Calu3 (cell line): ENCODE measurements at places on chromosomes 13 and 19. TPM values are rescaled to one million over a fixed set of nuclear protein-coding genes. Genes with fewer than 3 reads are reported as not detected.
A peak's percentile ranks its signal among the peaks of the same experiment; 100 is the strongest.

DNA sequence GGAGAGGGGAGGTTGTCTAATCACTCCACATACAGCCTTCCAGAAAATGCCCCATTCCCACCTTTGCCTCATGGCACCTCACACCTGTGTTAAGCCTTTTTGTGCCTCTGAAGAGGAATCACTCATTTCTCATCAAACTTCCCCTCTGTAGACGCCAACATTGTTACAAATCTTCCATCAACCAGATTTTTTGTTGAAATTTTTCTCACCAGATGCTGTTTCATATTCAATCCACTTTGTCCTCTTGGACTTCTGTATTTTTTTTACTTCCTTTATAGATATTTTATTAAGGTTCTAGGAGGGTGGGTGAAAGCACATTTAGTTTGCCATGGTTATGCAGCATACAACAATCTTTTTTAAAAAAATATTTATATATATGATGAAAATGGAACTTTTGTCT is 74.0 kb downstream of the RUBCNL start:
- H3K36me3 ChIP-seq, result no peaks in the 10 kb centered on the region
- DNase-seq, result no peak
- peaks cover 21% of the 10 kb centered on the region for H3K27me3 ChIP-seq
- H3K4me3 ChIP-seq, result no peak overlapping the region
- H3K4me1 ChIP-seq, result no peaks in the 10 kb centered on the region
- no peak overlapping the region for H3K27ac ChIP-seq

- H3K27ac ChIP-seq, result no peak overlapping the region
- no peaks in the 10 kb centered on the region for H3K36me3 ChIP-seq
- H3K27me3 ChIP-seq, result peaks cover 13% of the 10 kb centered on the region
- H3K4me3 ChIP-seq, result no peak overlapping the region
- no peaks in the 10 kb centered on the region for H3K4me1 ChIP-seq
These were observed 34.6 kb downstream of the ADPRHL1 start for GRCh38 chr13:113418722-113419049.

DNA sequence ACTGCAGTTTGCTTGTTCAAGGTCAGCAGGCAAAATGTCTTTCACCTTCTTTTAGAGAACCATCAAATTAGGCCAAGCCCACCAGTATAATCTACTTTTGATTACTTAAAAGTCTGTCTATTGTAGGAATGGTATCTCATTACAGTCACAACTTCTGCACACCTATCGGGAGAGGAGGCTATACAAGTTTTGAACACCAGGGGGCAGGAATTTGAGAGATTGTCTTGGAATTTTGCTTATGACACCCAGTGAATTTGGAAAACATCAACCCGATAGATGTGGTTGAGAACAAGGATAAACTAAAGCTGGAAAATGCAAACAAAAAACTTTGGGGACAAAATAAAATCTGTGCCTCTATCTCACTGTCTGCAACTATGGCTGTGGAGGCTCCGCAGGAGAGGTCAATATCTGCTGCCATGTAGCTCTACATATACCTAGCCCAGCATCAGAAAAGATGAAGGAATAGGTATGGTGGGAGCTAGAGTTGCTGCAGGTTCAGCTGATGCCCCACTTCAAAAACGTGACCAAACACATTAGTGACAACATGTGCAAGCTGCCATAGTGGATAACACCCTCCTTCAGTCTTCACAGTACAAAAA is 1299.2 kb upstream of the SPRY2 start:
- no peak overlapping the region for H3K4me3 ChIP-seq
- no peaks in the 10 kb centered on the region for H3K4me1 ChIP-seq

DNA sequence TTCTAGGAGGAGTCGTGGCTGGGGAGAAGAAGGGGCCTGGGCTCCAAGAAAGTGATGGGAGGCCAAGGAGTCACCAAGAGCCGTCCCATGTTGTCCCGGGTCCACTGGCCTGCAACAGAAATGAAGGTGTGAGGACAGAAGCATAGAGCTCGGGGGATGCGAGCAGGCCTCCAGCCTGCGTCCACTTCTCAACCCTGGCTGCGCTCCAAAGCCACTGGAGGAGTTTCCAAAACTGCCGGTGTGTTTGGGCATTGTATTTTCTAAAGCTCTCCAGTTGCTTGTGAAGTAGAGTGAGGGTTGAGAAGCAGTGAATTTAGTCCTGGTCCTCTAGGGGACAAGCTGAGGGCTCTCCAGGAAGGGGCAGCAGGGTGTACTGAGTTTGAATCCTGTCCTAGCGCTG is 13.0 kb downstream of the FFAR2 start:
- no peak for DNase-seq
- no peaks in the 10 kb centered on the region for H3K36me3 ChIP-seq
- H3K4me1 ChIP-seq, result peaks cover 39% of the 10 kb centered on the region
- no peak overlapping the region for H3K4me3 ChIP-seq

DNA sequence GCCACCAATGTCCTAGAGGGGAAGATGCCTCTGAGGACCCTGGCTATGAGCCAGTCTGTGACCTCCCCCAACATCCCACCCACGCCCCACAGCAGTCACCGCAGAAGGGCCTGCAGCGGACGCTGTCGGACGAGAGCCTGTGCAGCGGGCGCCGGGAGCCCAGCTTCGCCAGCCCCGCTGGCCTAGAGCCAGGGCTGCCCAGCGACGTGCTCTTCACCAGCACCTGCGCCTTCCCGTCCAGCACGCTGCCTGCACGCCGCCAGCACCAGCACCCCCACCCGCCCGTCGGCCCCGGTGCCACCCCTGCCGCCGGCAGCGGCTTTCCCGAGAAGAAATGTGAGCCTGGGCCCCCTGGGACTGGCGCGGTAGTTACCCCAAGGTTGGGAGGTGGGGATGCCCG is 30.6 kb downstream of the DPF1 start:
- H3K27ac ChIP-seq, result no peak overlapping the region
- no peak overlapping the region for H3K4me3 ChIP-seq
- no peaks in the 10 kb centered on the region for H3K27me3 ChIP-seq
- peaks cover 45% of the 10 kb centered on the region for H3K36me3 ChIP-seq

DNA sequence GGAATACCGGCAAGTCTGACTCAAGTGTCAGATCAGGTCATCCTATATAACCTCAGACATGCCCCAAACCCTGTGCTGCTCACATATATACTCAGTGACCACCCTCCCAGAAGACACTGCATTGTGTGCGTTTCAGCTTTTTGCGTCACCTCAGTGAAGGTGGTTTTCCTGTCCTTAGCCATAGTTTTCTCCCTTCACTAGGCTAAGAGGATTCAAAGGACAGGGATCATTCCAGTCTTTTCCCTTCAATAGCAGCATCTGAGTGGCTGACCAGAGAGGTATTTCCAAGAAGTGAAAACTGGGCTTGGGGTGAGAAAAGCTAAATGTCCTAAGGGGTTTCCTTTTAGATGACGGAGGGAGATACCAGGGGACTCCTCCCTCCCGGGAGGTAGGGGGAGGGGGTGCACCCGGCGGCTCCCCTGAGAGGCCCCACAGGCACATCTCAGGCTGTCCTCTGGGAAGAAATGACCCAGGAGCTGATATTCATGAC is 12.7 kb upstream of the OR10H1 start:
- H3K36me3 ChIP-seq, result no peaks in the 10 kb centered on the region
- DNase-seq, result peak; percentile 58
- H3K4me1 ChIP-seq, result peaks cover 6% of the 10 kb centered on the region
- H3K27ac ChIP-seq, result no peak overlapping the region
- H3K27me3 ChIP-seq, result no peaks in the 10 kb centered on the region
- H3K4me3 ChIP-seq, result no peak overlapping the region

- H3K27me3 ChIP-seq, result no peaks in the 10 kb centered on the region
- no peaks in the 10 kb centered on the region for H3K36me3 ChIP-seq
- no peak overlapping the region for H3K4me3 ChIP-seq
- H3K4me1 ChIP-seq, result no peaks in the 10 kb centered on the region
- H3K27ac ChIP-seq, result no peak overlapping the region
These were observed 54.3 kb downstream of the MICU2 start for GRCh38 chr13:21549633-21550032.

DNA sequence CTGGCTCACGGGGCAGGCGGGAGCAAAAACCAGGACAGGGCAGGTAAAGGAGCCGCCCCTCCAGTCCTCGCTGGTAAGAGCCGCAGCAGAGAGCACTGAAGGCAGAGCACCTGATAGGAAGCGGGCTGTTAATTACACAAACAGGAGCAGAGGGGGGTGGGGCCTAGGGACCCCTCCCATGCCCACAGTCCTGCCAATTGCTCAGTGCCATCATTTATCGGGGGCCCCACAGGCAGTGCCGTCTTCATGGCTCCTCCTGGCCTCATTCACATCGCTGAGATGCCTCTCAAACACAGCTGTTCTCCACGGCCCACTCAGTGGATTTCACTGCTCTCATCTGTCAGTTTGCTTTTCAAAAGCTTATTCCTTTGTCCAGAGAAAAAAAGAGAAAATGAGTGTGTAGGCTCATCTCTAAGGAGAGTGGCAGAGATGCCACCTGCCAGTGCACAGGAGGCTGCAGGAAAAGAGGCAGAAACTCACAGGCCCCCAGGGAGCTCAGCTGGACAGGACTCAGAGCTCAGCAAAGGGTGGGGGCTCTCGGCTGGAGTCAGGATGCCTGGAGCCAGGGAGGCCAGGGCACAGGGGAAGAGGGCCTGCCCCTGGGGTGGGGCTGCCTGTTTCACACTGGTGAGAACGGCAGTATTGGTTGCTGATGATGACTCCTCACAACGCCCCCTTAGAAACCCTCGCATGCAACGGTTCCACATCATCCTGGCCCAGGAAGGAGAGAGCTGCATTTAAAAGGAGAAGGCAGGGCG is 174.6 kb downstream of the COL4A1 start:
- H3K27ac ChIP-seq, result no peak overlapping the region
- H3K4me3 ChIP-seq, result no peak overlapping the region
- no peaks in the 10 kb centered on the region for H3K27me3 ChIP-seq
- H3K36me3 ChIP-seq, result no peaks in the 10 kb centered on the region
- no peak for DNase-seq

DNA sequence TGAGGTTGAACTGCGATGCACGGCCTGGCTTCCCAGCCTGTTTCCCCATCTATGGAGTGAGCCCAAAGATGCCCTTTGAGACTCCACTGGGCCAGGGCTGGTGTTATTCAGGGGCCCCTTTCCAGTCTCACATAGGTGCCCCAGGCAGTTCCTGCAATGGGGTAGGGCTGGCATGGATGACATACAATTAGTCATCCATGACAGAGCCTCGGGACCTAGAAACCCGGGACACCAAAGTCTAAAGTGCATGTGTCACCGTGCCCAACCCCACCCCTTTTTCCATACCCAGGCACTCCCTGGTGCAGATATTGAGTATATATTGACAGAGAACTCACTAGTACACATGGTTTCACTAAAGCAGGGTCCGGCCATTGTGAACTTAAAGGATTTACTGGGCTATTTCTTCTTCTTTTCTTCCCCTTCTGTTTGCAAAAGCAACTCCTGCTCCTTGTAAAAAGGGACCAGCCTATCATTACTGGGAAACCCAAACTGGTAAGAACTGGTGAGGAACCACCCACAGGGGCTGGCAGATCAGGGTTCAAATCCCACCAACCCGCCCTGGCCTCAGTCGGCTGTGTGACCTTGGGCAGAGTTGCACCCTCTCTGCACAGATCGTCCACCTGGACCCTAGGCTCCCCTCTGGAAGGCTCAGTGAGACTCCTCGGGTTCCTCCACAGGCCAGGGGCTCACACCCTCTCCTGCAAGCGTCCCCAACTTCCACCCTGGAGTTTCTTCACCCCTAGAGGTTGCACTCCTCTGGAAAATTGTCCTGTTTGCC is 2.7 kb downstream of the B3GNT3 start:
- peaks cover 55% of the 10 kb centered on the region for H3K36me3 ChIP-seq
- H3K4me1 ChIP-seq, result peaks cover 8% of the 10 kb centered on the region
- peak; percentile 85 for DNase-seq

- peaks cover 49% of the 10 kb centered on the region for H3K27me3 ChIP-seq
- peaks cover 9% of the 10 kb centered on the region for H3K4me1 ChIP-seq
- H3K36me3 ChIP-seq, result peaks cover 10% of the 10 kb centered on the region
- peak; percentile 88 for DNase-seq
- no peak overlapping the region for H3K27ac ChIP-seq
These were observed 3.8 kb downstream of the PDE4A start for GRCh38 chr19:10424011-10424637.

DNA sequence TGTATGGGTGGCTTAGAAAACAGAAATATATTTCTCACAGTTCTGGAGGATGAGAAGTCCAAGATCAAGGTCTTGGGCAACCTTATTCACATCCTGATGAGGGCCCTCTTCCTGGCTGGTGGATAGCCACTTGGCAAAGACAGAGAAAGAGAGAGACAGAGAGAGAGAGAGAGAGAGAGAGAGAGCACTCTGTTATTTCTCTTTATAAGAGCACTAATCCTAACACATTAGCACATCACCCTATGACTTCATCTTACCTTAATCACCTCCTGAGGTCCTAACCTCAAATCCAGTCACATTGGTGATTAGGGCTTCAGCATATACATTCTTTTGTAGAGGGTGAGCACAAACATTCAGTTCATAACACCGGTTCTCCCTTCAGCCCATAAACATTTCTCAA is 430.3 kb downstream of the EFNB2 start:
- H3K36me3 ChIP-seq, result peaks cover 8% of the 10 kb centered on the region
- H3K27ac ChIP-seq, result no peak overlapping the region
- peaks cover 14% of the 10 kb centered on the region for H3K4me1 ChIP-seq
- H3K4me3 ChIP-seq, result no peak overlapping the region
- no peak for DNase-seq

GRCh38 chr13:112467236-112467635 is 91.1 kb downstream of the SPACA7 start:
- no peak overlapping the region for H3K27ac ChIP-seq
- no peak for DNase-seq
- no peaks in the 10 kb centered on the region for H3K27me3 ChIP-seq
- no peaks in the 10 kb centered on the region for H3K36me3 ChIP-seq
- no peaks in the 10 kb centered on the region for H3K4me1 ChIP-seq

DNA sequence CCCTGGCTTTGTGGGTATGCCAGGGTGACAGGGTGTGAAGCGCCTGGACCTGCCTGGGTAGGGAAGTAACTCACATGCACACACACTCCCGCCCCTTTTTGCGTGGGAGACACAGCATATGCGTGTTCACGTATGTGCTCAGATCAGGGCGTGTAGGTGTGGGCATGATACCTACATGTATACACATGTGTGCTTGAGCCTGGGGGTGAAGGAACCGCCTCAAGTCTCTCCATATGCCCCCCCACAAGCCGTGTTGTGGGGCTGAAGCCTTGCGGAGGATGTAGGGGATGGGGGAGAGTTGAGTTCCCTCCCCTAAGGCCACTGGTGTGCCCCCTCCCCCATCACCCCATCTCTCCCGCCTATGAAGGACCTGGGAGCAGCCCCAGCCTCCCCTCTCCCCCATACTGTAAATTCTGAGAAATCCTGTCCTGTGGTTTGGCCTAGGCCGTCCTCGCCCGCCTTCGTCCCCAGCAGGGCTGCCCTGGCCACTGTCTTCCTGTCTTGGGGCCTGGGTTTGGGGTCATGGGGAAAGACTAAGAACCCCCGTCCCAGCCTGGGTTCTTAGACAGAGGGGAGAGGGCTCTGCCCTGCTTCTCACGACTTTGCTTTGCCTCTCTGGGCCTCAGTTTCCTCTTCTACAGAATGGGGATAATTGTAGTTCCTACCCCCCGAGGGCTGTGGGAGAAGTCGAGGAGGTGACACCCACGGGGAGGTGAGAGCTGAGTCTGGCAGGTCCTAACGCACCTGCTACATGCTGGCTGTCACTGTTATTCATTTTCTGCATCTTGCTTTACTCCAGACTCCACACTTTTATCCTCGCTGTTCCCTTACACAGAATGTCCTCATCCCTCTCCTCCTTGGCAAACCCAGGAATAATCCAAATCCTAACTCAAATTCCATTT is 14.3 kb downstream of the ACTL9 start:
- no peak overlapping the region for H3K27ac ChIP-seq
- no peak for DNase-seq
- no peaks in the 10 kb centered on the region for H3K27me3 ChIP-seq
- no peaks in the 10 kb centered on the region for H3K36me3 ChIP-seq

GRCh38 chr19:11017275-11018035 is 56.6 kb downstream of the SMARCA4 start:
- no peak overlapping the region for H3K27ac ChIP-seq
- H3K4me3 ChIP-seq, result no peak overlapping the region
- H3K4me1 ChIP-seq, result peaks cover 14% of the 10 kb centered on the region
- H3K36me3 ChIP-seq, result peaks cover 54% of the 10 kb centered on the region

RDH8 gene
- not detected in 2 replicates for total RNA-seq

SETDB2 gene
- total RNA-seq, result 4.9 and 6.0 TPM in 2 replicates

MATK gene
- total RNA-seq, result not detected in 2 replicates

NDUFA7 gene
- 38.2 and 44.5 TPM in 2 replicates for total RNA-seq

SMIM44 gene
- total RNA-seq, result not detected in 2 replicates
